ENCODE measurements at places on chromosomes 12 and 14.

DNA sequence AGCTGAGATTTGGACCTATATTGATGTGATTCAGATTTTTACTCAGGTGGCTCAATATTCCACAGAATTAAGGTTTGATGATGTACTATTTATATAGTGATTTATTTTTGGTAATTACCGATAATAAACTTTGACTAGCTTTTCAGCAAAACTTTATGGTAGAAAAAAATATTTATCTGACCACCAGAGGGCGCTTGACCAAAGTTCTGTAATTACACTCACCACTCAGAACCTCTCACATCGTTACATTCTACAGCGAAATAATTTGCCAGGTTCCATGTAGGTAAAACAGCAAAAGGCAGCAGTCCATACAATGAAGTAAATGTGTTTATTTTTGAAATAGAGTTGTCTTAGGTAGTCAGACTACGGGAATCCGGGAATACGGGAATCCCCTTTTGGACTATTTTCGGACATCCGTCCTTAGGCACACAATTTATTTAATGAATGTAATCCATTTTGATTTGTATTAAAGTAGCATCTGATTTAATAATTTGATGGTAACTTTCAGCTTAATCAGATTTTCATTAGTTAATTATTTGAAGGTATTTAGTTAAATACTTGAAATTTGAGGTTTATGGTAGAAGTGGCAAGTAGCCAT, 143.0 kb upstream of the DDHD1 start:
- DNase-seq: no peak

DNA sequence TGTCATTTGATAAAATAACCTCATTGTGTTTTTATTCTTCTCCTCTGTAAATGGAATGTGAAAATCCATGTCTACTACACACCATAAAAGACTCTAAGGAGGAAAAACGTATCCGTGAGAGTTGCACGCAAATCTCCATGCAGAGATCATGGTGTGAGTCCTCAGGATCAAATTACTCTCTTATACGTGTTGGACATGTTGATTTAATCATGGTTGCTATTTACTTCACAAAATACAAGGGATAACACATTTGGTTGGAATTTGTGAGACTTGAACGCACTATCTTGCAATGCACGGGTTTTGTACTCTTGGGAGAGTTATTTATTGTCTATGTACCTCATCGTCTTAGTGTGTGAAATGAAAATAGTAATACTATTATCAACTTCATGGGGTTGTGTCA, 128.0 kb upstream of the RASSF8 start:
- DNase-seq: no peak

GRCh38 chr12:41856228-41856627, 288.4 kb downstream of the GXYLT1 start:
- DNase-seq: no peak

- no peak for DNase-seq
These were observed 92.5 kb downstream of the DPF3 start for GRCh38 chr14:72801381-72801812.
